CD4-positive, alpha-beta T cell (primary cell): ENCODE measurements at places on chromosomes 13 and 19.

DNA sequence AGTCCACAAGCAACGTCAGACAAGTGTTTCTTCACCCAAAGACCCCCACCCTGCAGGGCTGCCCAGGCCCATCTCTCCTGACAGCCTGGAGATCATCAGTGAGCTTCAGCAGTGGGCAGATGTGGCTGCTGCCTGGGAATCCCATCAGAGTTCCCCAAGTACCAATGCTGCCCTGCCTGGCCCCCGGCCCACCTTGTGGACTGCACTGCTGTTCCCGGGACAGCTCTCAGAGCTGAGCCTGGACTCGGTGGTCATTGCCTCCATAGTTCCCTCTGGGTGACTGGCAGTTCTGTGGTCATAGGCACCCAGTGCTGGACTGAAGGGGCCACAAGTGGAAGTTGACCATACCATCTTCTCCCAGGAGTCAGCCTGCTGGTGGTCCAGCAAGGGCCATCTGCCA is 24.5 kb upstream of the ZNF492 start:
- no peak overlapping the region for H3K27ac ChIP-seq
- H3K27me3 ChIP-seq, result no peaks in the 10 kb centered on the region
- DNase-seq, result no peak
- no peaks in the 10 kb centered on the region for H3K4me1 ChIP-seq
- no peaks in the 10 kb centered on the region for H3K36me3 ChIP-seq
- no peak overlapping the region for H3K4me3 ChIP-seq

DNA sequence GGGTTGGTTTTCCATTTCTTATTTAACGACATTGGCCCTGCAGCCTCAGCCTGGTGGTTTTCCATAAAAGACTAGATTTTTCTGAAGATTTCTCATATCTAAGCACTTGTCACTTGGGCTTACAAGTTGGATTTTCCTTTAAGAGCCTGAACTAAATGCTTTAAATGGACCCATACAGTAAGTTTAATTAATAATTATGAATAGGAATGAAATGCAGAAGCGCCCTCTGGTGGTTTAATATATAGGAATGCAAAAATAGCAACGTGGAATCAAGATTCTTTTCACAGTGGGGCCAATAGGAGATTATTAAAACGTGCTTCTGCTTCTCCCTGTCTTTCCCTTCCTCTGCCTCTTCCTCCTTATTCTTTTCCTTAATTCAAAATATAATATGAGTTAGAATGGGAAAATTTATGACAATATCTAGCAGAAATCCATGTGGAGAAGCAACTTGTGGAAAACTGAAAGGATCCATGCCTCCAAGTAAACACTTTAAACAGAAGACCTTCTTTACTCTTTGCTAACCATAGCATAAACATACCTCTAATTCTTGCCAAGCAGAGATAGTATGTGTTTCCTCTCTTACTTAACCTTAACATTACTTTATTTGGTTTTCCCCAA is 324.0 kb downstream of the GPC5 start:
- no peak overlapping the region for H3K4me3 ChIP-seq
- no peaks in the 10 kb centered on the region for H3K36me3 ChIP-seq
- no peaks in the 10 kb centered on the region for H3K4me1 ChIP-seq
- H3K27ac ChIP-seq, result no peak overlapping the region
- H3K27me3 ChIP-seq, result no peaks in the 10 kb centered on the region
- DNase-seq, result no peak

- H3K27me3 ChIP-seq, result no peaks in the 10 kb centered on the region
- H3K4me3 ChIP-seq, result no peak overlapping the region
- H3K4me1 ChIP-seq, result no peaks in the 10 kb centered on the region
- DNase-seq, result no peak
- no peak overlapping the region for H3K27ac ChIP-seq
Measured at GRCh38 chr13:86741762-86742285, 929.3 kb upstream of the SLITRK5 start.

- H3K36me3 ChIP-seq, result no peaks in the 10 kb centered on the region
- H3K27ac ChIP-seq, result no peak overlapping the region
- H3K4me1 ChIP-seq, result no peaks in the 10 kb centered on the region
- no peaks in the 10 kb centered on the region for H3K27me3 ChIP-seq
Measured at GRCh38 chr13:91719033-91719432, 320.6 kb downstream of the GPC5 start.

DNA sequence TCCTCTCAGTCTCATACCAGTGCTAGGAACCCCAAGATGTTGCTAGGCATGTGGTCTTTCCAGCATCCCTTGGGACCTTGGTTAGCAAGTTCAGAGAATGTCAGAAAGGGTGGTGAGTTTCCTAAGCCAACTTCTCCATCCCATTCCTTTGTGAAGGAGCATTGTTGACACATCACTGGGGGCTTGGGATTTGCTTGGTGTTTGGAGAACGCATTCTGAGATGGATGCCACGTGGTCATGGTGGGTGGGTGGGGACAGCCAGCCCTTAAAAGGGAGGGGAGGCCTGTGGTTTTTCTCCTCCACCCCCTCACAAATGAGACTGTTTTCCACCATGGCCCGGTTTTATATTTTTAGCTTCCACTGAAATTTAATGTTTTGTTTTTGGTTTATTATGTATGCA is 83.3 kb upstream of the ZNF536 start:
- H3K4me3 ChIP-seq, result no peak overlapping the region
- no peak for DNase-seq
- H3K4me1 ChIP-seq, result no peaks in the 10 kb centered on the region
- H3K27ac ChIP-seq, result no peak overlapping the region

DNA sequence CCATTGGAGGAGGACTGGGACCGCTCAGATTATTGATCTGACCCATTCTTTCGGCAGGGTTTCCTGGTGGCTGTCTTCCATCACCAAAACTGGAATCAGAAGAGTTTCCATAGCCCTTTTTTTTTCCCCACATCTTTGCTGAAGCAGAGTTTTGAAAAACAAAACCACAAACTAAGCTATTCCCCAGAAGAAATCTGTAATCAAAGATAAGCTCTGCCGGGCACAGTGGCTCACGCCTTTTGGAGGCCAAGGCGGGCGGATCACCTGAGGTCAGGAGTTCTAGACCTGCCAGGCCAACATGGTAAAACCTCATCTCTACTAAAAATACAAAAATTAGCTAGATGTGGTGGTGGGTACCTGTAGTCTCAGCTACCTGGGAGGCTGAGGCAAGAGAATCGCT is 4.2 kb upstream of the ICAM1 start:
- DNase-seq, result no peak
- no peaks in the 10 kb centered on the region for H3K36me3 ChIP-seq
- H3K27ac ChIP-seq, result no peak overlapping the region
- peaks cover 26% of the 10 kb centered on the region for H3K4me1 ChIP-seq
- H3K27me3 ChIP-seq, result no peaks in the 10 kb centered on the region
